ENCODE measurements at places on chromosomes 1 and 21.

GRCh38 chr1:111635324-111636009 lies 15.9 kb downstream of the RAP1A start:
- DNase-seq = no peak

DNA sequence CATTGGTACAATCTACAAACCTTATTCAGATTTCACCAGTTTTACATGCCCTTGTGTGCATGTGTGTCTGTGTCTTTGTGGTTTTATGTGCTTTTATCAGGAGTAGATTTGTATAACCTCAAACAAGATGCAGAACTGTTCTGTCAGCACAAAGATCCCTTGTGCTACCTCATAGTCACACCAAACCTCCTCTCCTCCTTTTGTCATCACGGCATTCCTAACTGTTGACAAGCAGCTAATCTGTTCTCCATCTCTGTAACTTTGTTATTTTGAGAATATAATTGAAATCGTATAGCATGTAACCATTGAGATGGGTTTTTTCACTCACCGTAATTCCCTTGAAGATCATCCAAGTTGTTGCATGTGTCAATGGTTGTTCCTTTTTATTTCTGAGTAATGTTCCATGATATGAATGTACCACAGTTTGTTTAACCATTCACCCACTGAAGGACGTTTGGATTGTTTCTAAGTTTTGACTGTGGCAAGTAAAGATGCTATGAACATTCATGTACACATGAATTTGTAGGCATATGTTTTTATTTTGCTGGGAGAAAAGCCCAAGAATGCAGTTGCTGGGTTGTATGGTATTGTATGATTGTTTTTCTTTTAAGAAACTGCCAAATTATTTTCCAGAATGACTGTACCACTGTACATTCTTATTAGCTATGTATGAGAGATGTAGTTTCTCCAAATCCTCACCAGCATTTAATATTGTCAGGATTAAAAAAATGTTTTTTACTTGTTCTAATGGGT lies 78.1 kb upstream of the B3GALT2 start:
- no peak for DNase-seq

GRCh38 chr1:212791261-212791675 lies 309 bp downstream of the NSL1 start:
- DNase-seq = no peak

GRCh38 chr1:220957233-220957605 lies 78.0 kb downstream of the HLX start:
- no peak for DNase-seq

DNA sequence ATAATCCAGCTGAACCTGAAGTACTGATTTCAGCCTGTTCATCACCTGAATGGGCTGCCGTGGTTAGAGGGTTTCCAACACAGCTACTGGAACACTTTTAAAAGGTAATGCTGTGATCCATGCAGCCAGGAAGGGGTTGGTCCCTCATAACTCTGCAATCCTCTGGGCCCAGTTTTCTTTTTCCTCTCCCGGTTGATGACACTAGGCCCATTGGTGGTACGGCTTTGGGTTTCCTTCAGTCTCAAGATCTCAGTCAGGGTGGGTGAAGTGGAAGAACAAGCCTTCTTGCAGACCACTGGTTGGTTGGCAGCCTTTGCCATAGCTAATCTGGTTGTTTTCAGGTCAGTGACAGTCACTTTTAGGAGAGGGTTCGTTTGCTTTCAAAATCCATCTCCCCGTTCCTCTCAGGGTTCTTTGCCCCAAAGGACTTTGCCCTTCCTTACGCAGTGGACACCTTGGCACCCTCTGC lies 502 bp upstream of the SLC35A3 start:
- no peak for DNase-seq

GRCh38 chr1:247077876-247078257 lies 744 bp downstream of the ZNF670 start:
- no peak for DNase-seq

- DNase-seq = no peak
Measured at GRCh38 chr1:62358665-62359373, 39.6 kb upstream of the KANK4 start.

- no peak for DNase-seq
Measured at GRCh38 chr1:93111561-93111960, 32.5 kb downstream of the MTF2 start.

DNA sequence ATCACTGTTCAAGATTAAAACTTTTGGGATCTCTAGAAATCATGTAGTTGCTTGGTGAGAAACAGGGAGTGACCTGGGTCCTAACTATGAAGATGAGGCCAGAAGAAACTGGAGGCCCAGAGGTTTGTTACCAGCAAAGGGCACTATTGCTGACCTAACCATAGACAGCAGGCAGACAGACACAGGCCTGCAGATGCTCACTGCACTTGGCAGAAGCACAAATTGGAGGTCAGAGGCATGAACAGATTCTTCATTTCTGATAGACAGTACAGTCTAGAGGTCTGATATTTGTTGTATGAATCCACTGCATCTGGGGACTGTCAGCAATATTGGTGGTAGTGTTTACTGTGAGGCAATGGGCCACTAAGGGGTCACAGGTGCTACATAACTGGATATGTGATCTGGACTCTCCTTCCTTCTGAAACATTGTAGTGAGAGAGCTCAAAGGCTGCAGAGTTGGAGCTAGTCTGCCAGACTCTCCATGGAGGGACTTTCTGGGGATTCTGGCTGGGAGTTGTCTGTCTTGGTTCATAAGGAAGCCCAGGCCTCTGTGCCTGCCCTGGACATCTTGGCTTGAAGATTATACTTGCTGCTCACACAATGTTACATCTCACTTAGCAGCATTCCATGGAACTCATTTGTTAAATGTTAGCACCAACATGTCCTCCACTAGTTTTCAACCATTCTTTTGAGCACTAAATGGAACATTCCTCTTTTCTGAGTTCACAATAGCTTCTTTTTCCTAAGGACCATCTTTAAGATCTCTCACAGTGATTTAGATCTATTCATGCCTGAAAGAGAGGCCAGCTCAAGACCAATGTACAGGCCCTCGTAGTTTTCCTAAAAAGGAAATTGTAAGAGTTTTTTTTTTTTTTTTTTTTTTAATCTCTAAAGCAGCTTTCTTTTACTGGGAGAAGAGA lies 26.9 kb upstream of the CCN1 start:
- no peak for DNase-seq

- peak; percentile 50 for DNase-seq
Measured at GRCh38 chr1:29974316-29974724, 738.0 kb downstream of the PTPRU start.

DNA sequence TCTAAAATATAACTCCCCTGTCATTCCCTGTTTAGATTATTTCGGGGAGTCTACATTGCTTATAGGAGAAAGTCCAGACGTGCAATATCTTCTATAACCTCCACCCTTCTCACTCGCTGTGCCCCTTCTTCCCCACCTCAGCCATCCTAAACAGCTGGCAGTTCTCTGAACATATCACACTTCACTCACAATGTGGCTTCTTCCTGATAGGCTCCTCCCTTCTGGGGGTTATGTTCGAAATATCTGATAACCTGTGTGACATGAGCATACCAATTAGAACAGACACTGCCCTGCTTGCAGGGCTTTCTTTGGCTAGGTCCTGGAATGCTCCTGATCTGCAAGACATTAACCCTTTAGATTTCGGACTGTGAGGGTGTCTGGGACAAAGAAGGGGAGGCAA lies 274.6 kb downstream of the NFIA start:
- no peak for DNase-seq

GRCh38 chr1:112818990-112819689 lies 104.0 kb upstream of the PPM1J start:
- no peak for DNase-seq

- DNase-seq = no peak
Measured at GRCh38 chr1:204104331-204105130, 31.6 kb downstream of the SOX13 start.

DNA sequence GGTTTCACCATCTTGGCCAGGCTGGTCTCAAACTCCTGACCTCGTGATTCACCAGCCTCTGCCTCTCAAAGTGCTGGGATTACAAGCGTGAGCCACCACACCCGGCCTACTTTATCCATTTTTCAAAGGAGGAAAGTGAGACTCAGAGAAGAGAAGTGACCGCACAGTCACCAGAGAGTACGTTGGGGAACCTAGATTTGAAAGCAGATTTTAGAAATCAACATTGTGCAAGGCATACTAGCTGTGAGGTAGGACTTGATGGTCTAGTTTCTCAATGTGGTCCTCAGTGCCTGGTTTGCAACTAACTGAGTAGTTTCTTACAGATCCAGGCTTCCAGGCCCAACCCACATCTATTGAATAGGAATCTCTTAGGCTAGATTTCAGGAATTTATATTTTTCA lies 1.7 kb upstream of the PRCC start:
- no peak for DNase-seq

DNA sequence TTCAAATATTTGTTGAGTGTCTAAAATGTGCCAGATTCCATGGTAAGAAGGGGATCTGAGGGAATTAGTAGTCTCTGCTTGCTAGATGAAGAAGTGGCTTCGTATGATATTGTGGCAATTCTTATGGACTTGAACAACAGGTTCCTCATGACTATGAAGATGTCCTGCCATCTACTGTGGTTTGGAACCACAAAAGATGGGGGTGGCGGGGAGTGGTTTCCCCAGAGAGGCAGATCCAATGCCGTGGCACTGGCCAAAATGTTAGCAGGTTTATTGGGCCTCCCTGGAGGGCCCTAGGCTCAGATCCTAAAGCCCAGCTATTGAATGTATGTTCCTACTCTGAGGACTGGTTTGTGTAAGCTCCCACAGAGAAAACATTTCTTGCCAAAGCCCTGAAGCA lies 120.8 kb downstream of the RGS2 start:
- no peak for DNase-seq

Data from H9 (cell line).